Urinary bladder (tissue), 4 donors: ENCODE measurements at places on chromosomes 16 and 17. TPM values are rescaled to one million over a fixed set of nuclear protein-coding genes. Genes with fewer than 3 reads are reported as not detected.

Gene CCL3
- total RNA-seq: 3.6 TPM

Gene PRSS22
- 3.0 TPM for total RNA-seq

Gene TM4SF5
- not detected for total RNA-seq

Gene CRHR1
- 0.26 TPM for total RNA-seq

Gene CBX8
- 4.4 TPM for total RNA-seq

Gene TNFSF13
- total RNA-seq: 3.8 TPM

Gene TBX4
- total RNA-seq: 9.8 TPM

Gene TMEM220
- total RNA-seq: 7.2 TPM

Gene SYNGR3
- 2.0 TPM for total RNA-seq

Gene TRIM65
- total RNA-seq: 15.2 TPM

Gene PRSS53
- 1.1 TPM for total RNA-seq

Gene NAA60
- 15.8 TPM for total RNA-seq

Gene BEAN1
- total RNA-seq: 0.85 TPM

Gene MYCBPAP
- total RNA-seq: 1.3 TPM

Gene TBX21
- 0.11 TPM for total RNA-seq

Gene GP1BA
- total RNA-seq: not detected

Gene MRC2
- 206 TPM for total RNA-seq

Gene KRT12
- total RNA-seq: not detected

Gene PLEKHH3
- 15.7 TPM for total RNA-seq

Gene MYO19
- 48.5 TPM for total RNA-seq

Gene B3GNT9
- 22.4 TPM for total RNA-seq

Gene CES5A
- not detected for total RNA-seq

Gene KRTAP1-1
- not detected for total RNA-seq

Gene GSG1L
- total RNA-seq: 1.7 TPM

Gene ZPBP2
- total RNA-seq: not detected

Gene SDR42E1
- 5.3 TPM for total RNA-seq

Gene GLIS2
- 6.1 TPM for total RNA-seq

Gene C16orf86
- total RNA-seq: 1.2 TPM

Gene MLKL
- 5.2 TPM for total RNA-seq

Gene PTGES3L
- 6.8 TPM for total RNA-seq

Gene PITPNM3
- 2.3 TPM for total RNA-seq

Gene PDE6G
- total RNA-seq: not detected
